ENCODE measurements at places on chromosomes 16 and 17.

- no peak for DNase-seq
These were observed 128.9 kb upstream of the GOT2 start for GRCh38 chr16:58863042-58863441.

DNA sequence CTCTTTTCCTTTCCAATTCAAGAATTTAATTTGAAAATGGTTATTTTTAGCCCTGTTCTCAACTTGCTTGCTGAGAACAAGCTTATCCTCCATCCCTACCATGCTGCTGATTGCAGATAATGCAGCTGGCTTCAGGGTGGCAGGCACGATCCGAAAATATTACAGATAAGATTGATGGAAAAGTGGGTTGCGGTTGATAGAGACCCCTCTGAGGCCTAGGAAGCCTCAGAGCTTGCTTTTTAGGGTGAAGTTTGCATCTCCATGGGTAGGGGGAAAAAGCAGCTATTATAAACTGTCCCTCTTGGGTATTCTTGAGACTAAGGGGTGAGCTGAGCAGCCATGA is 116.5 kb upstream of the GOT2 start:
- DNase-seq = no peak

DNA sequence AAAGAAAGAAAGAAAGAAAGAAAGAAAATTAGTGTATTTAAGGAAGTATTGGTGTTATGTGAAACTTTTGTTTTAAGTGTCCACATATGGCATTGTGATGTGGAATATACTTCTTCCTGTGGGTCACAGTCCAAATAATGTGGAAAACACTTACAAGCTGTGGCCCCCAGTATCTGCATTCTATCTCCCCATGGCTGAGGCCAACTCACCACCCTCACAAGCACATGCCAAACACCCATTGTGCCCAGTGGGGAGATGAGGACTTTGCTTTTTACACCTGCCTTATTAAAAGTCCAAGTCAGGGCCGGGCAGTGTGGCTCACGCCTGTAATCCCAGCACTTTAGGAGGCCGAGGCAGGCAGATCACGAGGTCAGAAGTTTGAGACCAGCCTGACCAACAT is 4.0 kb upstream of the P2RX5 start:
- no peak for DNase-seq

GRCh38 chr17:45409659-45410076 is 23.0 kb downstream of the ARHGAP27 start:
- DNase-seq = no peak

All from esophagus muscularis mucosa (tissue), 4 donors.